ENCODE measurements at places on chromosomes 5 and 9.

GRCh38 chr9:86730163-86730928, 217.0 kb downstream of the GAS1 start:
- DNase-seq: no peak

GRCh38 chr5:78746021-78746770, 97.6 kb upstream of the LHFPL2 start:
- DNase-seq: no peak

DNA sequence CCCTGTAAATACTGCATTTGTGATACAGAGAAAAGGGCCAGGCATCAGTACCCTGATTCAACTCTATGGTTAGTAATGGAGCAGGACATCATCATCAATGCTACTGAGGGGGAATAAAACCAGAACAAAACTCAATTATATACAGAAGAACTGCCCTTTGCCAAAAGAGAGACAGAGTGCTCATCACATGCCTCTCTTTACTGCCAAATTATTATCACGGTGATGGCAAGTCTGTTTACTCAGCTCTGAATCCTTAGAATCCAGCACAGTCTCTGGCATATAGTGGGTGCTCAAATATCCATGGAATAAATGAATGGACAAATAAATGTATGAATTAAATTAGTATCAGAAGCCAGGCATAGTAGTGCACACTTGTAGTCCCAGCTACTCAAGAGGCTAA, 130.2 kb downstream of the TTC39B start:
- DNase-seq: peak; percentile 43

DNA sequence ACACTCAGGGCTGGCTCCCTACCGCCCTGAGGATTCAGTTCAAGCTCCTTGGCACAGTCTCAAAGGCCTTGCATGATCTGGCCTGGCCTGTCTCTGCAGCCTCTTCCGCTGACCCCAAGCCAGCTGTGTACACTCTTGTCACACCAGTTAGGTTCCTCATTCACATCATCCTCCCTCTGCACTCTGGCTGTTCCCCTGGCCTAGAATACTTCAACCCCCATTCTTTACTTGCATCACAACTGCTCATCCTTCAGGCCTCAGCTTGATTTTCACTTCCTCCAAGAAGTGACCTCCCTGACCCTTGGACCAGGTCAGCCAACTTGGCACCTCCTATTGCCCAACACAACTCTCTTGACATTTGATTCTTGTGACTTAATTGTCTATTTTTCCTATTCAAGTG, 18.9 kb upstream of the PFDN1 start:
- no peak for DNase-seq

DNA sequence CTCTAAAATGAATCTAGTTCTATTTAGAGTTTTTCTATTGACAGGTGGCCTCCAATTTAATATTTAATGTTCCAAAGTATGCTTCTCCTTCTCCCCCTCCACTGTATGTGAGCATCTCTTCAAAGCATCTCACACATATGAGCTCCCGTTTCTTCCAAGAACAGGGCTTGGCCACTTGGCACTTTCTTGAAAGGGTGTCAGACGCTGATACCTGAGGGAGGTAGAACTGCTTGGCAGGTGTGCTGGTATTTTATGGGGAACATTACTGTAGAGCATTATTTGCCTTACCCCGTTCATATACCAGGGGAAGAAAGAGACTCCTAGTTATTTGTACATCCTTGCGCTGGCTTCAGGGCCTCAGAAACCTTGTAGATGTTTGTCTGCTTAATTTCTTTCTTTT, 1.9 kb downstream of the RCL1 start:
- no peak for DNase-seq
